ACHN (cell line): ENCODE measurements at places on chromosomes 3 and 15.

DNA sequence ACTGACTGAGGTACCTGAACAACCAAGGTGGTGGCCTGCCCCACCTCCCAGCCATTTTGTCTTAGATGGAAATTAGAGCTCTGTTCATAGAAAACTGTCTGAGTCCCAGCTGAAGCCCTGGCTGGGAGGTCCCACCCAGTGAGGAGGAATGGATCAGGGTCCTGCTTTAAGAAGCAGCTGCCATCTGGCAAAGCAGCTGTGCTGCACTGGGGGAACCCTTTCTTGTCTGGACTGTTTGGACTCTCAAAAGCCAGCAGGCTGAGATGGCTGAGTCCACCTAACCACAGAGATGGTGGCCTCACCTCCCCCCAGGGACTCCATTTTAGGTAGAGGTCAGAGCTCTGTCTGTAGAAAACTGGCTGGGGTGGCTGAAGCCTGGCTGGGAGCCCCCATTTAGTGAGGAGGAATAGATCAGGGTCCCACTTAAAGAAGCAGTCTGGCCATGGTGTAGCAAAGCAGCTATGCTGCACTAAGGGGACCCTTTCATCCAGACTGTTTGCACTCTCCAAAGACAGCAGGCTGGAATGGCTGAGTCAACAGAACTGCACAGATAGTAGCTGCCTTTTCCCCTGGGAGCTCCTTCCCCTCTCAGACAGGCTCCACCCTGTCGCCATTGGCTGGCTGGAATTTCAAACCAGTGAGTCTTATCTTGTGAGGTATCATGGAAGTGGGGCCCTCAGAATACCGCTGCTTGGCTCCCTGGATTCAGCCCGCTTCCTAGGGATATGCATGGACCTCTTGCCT, 116.9 kb downstream of the EPHA6 start:
- DNase-seq, result no peak

DNA sequence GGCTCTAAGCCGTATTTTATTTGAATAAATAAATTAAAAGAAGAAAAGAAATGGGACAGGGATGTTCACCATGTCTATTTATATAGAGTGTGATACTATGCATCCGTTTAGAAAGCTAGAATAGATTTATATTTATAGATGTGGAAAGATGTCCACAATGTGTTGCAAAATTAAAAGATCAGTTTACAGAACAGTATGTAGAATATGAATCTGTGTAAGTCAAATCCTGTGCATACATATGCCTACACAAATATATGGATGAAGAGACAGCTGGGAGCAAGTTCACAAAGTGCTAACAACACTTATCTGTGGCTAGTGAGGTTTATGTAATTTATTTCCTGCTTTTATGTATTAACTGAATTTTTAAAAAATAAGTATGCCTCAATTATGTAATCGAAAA, 25.4 kb upstream of the SLMAP start:
- no peak for DNase-seq

- DNase-seq, result no peak
These were observed 674.0 kb downstream of the ZBBX start for GRCh38 chr3:166706094-166706493.

DNA sequence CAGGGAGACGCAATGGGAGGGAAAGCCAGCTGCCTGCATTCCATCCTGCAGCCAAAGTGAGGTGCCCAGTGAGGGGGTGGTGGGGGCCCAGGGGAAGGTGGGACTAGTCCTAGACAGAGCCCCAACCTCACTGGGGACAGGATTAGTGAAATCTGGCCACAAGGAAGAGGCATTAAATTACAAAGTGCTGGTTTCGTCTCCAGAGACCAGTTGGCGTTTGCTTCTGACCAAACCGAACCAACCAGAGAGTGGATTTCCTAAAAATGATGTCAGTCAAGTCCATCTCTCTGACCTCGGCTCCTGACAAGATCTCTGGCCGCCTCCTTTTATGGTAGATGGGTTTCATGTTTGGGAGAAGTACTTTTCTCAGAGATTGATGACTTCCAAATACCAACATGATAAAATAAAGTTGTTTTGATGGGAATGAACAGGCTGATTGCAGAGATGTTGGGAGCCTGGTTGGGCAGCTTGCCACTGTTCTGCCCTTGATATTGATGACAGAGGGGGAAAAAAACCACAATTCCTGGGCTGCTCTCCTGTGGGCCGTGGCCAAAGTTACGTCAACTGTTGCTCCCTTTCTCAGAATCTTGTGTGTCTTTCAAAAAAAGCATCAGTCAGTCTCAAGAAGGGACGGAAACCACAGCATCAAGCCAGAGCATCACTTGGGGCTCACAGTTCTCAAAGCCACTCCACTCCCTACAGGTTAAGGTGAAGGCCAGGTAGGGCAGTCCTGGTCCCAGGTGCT, 24.6 kb downstream of the ITGA11 start:
- no peak for DNase-seq

DNA sequence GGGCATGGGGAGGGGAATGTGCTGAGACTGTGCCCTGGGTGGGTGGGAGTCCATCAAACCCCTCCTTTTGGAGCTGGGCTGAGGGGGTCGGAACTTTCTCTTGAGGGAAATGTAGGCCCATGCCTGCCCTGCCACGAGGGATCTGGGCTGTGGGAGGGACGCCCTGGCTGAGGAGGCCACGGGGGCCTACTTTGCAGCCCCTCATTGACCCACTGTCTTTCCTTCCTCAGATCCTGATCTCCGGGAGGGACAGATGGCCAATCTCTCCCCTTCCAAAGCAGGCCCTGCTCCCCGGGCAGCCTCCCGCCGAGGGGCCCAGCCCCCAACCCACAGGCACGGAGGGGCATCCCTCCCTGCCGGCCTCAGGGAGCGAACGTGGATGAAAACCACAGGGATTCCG, 25.3 kb downstream of the LOXL1 start:
- DNase-seq, result no peak

DNA sequence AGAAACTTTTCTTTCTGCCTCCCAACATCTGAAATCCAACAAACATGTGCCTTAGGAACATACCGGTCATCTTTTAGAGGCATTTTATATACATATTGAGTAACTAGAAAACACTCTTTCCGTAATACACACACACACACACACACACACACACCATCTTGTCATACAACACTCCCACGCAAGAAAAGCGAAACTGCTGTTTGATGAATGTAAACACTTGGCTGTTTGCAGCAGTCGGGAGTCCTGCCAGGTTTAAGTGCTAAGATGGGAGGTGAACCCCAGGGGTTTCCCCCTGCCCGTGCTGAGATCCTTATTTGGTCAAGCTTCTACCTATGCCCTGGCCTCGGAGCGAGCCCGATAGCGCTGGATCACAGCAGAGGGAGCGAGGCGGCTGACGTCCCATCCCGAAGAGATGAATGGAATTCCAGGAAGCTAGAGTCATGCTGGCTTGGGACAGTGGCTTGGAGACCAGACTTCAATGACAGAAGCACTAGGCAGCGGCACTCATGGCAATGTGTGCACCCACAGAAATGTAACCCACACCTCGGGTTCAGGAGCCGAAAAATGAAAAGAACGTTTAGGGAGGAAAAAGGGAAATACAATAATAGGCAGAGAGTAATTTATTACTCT, 1.3 kb upstream of the THBS1 start:
- peak; percentile 93 for DNase-seq

DNA sequence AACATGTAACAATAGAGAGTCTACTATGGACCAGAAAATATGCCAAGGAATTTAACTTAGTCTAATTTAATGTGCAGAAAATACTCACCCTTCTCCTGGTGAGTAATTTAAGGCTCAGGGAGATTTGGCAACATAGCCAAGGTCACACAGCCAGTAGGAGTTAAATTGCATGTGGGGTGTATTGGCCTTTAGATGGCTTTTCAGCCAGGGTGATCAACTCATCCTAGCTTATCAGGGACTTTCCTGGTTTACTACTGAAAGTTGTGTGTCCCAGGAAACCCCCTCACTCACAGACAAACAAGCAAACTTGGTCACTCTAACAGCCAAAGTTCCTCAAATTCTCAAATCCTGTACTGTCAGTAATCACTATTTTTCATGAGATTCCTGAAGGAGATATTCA, 2.6 kb upstream of the SLC9A9 start:
- DNase-seq, result no peak

DNA sequence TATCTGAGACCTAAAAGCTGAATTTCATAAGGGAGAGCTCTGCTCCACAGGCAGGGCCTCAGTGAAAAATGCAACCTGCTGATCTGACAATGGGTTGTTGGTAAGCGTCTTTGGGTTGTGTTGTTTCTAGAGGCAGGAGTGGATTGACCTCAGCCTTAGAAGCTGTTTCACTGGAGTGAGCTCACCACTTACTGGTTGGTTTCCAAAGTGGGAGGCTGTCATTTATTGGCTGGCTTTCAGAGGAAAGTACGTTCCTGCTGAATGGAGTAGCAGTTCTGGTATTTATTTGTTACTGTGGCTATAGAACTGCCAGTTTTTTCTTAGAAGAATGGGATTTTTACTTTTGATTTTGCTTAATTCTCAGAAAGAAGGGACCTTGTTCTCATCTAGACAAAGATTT, 29.3 kb upstream of the COL6A5 start:
- no peak for DNase-seq

- no peak for DNase-seq
These were observed 340.7 kb upstream of the DNAJC19 start for GRCh38 chr3:181330257-181330656.

- no peak for DNase-seq
These were observed 41.0 kb downstream of the MEGF11 start for GRCh38 chr15:66212563-66212921.

DNA sequence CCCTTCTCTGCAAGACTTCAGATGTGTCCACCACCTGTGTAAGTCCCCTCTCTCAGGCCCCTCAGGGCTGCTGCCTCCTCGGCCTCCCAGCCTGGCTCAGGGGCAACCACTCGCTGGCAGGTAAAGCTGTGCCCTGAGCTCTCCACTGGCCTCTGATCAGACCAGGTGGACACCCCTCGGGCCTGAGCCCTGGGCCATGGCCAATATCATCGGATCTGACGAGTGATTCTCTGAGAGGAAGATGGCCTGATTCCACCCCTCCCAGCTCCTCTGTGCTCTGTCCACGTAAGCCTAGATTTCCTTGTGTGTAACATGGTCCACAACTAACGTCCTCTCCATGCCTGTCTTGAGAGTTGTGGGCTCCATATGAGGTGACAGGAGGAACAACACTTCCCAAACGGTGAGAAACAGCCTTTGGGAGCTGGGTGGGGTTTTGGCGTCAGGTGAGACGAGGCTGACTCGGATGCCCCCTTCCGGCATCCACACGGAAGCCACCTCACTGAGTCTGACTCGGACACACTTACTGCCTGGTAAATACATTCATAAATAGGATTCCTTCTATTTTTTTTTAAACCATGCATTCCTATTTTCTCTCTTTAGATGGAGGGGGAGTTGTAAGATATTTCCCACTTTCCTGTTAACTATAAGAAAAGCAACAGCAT, 86.8 kb downstream of the NUP210 start:
- DNase-seq, result no peak

DNA sequence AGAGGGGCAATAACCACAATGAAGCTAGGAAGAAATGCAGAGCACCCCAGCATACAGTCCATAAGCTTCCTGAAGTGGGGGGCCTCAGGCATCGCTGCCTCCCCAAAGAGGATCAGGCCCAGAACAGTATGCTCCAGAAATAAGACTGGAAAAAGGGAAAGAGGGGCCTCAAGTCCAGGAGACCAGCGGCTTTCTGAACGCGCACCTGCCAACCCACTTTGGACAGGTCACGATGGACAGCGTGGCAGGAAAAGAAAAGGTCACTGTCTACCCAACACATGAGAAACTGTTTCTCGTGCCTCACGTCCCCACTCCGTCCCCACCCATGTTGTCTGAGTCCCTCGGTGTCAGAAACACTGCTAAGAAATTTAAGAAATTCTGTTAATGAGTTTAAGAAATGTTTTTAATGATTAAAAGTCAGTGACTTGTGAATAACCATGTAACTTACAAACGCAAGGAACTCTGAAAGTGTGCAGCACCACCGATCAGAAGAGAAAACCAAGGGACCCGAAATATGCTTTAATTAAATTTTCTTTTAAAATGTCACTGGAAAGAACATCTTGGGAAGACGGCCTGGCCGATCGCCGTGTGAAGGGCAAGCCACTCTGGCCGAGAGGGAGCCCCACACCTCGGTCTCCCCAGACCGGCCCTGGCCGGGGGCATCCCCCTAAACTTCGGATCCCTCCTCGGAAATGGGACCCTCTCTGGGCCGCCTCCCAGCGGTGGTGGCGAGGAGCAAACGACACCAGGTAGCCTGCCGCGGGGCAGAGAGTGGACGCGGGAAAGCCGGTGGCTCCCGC, 1.7 kb upstream of the PPARG start:
- peak; percentile 38 for DNase-seq

GRCh38 chr3:140021269-140021668, 86.3 kb downstream of the CLSTN2 start:
- DNase-seq, result no peak

- DNase-seq, result no peak
These were observed 31.9 kb downstream of the RAB8B start for GRCh38 chr15:63221346-63221745.

DNA sequence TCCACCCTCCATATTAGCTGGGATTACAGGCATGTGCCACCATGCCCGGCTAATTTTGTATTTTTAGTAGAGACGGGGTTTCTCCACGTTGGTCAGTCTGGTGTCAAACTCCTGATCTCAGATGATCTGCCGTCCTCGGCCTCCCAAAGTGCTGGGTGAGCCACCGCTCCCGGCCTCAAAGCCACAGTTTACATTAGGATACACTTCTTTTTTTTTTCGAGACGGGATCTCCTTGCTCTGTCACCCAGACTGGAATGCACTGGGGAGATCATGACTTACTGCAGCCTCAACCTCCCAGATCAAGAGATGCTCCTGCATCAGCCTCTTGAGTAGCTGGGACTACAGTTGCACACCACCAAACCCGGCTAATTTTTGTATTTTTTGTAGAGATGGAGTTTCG, 2.5 kb upstream of the NR1D2 start:
- no peak for DNase-seq

- DNase-seq, result peak; percentile 9
These were observed 16.8 kb upstream of the CRBN start for GRCh38 chr3:3196148-3196861.

- DNase-seq, result peak; percentile 85
These were observed 57.2 kb downstream of the NIPA2 start for GRCh38 chr15:22895465-22896190.

- DNase-seq, result no peak
These were observed 22.7 kb upstream of the CHL1 start for GRCh38 chr3:173886-174285.

- DNase-seq, result no peak
These were observed 436.8 kb upstream of the THBS1 start for GRCh38 chr15:39144051-39144450.

- no peak for DNase-seq
These were observed 411.7 kb downstream of the NAALADL2 start for GRCh38 chr3:175270866-175271265.
